ENCODE measurements at places on chromosomes 4 and X.

DNA sequence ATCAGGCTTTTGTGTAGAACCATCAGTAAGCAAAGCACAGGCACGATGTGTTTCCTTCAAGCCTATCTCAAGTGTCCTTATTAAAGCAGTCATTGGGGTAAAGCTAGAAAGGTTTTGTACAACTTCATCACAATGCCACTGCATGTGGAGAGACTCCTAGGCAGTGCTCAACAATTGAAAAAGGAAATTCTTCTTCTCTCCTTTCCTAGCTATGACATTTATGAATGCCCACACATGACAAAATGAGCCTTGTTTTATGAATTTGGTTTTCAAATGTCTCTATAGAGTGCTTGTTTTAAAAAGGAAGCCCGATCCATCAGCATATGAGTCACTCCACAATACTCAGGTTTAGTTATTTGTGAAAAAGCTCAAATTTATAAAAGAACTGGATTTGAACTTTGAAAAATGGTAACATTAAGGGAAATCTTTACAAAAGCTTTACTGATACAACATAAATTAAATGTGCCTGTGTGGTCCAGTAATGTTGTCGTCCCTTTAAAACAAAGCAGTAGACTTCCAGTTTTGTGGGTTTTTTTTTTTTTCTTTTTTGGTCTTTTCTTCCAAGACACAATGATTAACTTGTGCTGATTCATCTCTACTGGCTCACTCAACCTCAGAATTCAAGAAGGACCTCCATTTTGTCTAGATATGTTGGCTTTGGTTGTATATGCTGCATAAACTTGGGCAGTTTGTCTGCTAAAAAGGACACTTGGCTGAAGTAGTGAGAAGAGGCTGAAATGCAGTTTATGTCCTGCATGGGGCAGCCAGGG lies 273.8 kb downstream of the GASK1B start:
- no peak for DNase-seq

DNA sequence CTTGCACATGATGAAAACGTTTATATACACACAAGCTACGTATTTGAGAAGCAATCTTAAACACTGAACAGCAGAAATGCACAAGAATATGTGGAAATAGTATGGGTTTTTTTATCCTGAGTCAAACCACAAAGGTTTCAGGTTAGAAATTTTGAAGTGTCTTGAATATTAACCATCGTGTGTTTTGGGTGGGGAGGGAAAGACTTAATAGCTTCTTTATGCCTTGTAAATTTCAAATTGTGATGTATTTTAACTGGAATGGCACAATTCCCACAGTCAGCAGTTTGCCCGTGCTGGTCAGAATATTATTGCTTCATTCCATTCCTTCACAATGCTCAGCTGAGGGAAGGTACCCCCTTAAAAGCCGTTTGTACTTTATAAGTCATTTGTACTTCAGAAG lies 67.4 kb upstream of the WDR1 start:
- DNase-seq: no peak

DNA sequence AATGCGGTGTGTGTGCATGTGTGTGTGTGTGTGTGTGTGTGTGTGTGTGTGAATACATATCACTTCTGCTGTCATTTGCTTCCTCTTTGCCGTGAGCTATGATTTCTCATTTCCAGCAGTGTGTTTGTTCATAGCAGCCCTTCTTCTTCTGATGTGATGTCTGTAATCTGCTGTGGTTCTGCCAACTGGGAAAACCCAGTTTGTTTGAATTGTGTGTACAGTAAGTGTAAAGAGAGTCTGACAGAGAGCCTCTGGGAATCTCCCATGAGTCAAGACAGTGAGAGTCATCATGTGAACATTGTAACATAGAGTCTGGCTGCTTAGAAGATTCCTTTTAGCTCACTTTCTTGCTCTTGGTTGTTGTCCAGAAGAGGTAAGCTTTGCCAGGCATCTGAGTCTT lies 8.4 kb upstream of the NWD2 start:
- DNase-seq: no peak

DNA sequence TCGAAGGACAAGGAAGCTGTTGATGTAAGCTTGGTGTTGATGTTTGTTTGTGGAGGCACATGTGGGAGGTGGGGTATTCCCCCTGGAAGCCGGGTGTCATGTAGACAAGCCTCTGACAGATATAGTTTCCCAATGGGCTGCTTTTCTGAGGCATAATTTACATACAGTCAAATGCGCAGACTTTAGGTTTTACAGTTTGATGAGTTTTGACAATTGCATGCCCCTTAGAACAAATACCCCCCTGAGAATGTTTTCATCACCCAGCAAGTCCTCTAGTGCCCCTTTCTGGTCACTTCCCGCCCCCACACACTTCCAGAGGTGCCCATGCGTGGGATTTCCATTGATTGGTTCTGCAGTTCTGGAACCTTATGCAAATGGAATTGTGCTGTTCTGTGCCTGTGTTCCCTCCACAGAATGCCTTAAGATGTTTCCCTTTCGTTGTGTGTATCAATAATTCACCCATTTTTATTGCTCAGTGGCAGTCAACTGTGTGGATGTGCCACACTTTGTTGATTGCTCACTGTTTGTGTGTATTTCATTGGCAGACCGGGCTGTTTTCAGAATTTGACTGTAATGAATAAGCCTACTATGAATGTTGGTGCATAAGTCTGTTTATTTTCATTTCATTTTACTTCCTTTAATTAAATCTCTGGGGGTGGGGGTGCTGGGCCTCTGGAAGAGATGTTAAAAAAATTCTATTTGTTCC lies 8.5 kb downstream of the EVC start:
- no peak for DNase-seq

DNA sequence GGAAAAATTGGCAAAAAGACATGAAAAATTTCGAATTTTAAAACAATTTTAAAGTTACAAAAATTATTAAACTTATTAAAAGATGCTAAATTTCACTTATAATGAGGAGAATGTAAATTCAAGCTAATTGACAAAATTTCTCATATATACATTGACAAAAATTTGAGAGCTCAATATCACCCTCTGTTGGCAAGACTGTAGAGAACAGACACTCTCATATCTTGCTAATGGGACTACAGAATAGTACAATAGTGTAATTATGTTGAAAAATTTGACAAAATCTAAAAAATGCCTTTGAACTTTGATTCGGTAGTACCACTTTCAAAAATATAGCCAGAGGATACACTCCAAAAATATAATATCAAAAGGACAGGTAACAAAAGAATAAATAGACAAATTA lies 29.8 kb downstream of the DCAF8L2 start:
- no peak for DNase-seq

- DNase-seq: no peak
Measured at GRCh38 chrX:16638533-16638932, 11.4 kb upstream of the S100G start.

DNA sequence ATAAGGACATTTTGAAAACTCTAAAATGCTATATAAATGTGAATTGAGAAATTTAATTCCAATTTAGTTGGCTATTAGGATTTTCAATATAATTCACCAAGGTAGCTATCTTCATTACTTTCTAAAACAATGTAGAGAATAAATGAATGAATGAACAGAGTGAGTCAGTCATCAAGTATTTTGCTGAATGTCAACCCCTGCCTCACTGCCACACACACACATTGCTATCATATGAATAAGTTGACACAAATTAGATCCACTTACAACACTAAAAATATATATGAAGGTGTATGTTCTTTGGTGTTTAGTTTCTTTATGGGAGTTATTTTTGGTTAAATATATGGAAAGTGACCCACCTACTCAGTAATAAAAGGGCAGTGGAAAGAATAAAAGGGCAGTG lies 141.4 kb upstream of the SMIM10 start:
- DNase-seq: no peak

GRCh38 chrX:72102126-72102525 lies 29.6 kb downstream of the RTL5 start:
- no peak for DNase-seq

DNA sequence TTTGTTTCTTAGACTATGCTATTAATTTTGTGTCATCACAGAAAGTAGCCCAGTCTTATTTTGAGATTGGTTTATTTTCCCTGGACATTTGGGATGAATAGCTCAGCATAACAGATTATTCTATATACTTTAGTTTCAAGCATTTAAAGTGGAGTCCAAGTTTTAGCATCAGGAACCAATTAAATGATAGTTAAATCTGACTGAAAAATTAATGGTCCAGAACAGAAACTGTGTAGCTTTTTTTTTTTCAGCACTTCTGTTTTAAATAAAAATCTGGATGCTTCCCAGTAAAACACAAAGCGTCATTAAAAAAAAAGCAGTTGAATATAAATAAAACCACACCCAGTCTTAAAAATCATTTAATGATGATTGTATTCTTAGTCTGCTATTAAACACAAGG lies 59.4 kb upstream of the PITX2 start:
- no peak for DNase-seq

- no peak for DNase-seq
Measured at GRCh38 chr4:172042714-172043114, 229.5 kb downstream of the GALNTL6 start.

DNA sequence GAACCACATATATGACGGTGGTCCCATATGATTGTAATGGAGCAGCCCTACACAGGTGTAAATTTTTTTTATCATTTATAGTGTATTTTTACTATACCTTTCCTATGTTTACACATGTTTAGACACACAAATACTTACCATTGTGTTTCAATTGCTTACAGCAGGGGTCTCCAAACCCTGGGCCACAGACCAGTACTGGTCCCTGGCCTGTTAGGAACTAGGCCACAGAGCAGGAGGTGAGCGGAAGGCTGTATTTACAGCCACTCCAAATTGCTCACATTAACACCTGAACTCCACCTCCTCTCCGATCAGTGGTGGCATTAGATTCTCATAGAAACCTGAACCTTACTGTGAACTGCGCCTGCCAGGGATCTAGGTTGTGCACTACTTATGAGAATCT lies 201.8 kb upstream of the NDST4 start:
- no peak for DNase-seq
